ENCODE measurements at places on chromosomes 7 and 10. TPM values are rescaled to one million over a fixed set of nuclear protein-coding genes. Genes with fewer than 3 reads are reported as not detected.

Gene TRIM50
- polyA plus RNA-seq = 0.67 TPM

DNA sequence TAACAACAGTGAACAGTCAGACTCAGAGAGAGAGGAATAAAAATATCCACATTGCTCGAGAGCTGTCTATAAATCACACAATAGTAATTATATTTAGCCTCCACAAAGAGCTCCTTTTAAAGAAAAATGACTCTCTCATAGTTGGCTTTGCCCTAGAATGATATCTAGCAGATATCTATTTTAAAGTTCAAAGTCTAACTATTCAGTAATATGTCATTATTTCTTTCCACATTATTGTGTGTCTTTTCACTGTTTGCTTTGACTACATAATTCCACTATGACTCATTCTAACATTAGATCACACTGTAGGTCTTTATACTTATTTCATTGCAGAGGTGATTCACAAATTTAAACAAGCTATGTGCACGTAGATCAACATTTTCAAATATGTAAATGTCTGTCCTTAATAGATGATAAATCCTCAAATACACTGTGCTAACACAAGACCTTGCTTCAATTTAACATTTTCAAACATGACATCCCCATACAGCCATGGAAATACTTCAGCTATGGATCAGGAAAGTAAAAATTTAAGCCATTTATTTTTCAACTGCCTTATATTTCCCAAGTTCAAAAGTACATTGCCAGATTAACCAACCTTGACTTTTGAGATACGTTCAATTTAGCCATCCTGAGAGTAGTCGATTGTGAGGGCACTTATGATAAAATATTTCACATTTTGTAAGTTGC is 99.9 kb upstream of the AKR1E2 start:
- no peak for DNase-seq

Gene TUBB8
- not detected for polyA plus RNA-seq

- no peak for DNase-seq
Measured at GRCh38 chr7:128318691-128319090, 25.0 kb downstream of the RBM28 start.

GRCh38 chr10:109475711-109476421 is 447.4 kb downstream of the XPNPEP1 start:
- no peak for DNase-seq

DNA sequence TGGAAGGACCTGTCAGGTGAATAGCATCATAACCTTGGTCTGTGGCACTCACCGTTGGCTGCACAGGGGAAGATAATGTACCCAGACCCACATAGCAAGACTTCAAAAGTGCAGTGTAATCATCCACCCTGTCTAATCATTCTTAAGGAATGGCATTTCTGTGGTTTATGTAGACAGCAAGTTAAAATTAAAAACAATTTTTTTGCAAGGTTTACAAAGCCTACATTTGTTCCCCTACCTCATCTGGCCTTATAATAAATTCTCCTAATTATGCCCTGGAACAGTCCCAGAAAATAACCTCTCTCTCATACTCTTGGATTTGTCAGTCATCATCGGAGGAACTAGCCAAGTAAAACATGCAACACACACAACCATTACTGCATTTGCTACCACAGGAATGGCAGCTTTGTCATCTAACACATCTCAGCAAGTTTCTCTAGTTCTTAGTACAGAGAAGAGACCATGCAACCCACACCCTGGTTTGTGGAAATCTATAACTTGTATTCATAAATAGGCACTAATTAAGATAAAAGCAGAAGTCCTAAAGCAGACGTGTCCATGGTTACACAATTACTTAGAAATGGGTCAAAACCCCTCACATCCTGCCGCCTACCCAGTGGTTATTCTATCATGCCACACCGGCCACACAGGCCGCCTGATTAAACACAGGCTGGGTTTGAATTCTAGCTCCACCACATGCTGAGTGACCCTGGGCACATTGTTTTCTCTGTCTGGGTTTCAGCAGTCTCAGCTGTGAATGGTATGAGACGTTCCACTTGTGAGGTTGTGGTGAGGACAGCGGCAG is 19.1 kb downstream of the ABLIM1 start:
- no peak for DNase-seq

- no peak for DNase-seq
Measured at GRCh38 chr7:142813226-142813625, 41.6 kb upstream of the EPHB6 start.
